ENCODE measurements at places on chromosomes 6 and 20.

DNA sequence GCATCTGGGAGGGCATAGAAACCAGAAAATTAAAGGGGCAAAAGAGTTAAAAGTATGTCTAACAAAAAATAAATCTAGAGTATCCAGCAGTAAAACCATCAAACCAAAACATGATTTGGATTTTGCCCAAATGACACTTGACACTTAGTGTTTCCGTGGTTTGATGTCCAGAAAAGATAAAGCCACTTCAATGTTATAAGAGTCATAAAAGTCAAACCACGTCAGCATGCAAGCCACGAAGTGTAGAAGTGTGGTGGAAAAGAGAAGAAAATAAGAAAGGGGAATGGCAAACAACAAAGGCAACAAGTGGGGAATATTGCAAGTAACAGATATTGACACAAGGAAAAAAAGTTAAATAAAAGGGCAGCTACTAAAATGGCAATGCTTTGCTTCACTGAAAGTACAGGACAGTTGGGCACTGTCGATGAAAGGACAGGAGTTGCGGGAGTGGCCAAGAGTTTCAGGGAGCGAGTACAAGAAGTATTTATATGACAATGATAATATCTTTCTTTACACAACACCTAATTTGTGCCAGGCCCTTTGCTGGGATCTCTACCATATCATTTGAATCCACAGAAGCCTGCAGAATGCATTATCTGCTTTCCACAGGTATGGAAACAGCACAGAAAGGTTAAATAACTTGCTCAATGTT lies 6.3 kb upstream of the HDDC2 start:
- no peak for DNase-seq

GRCh38 chr6:76435174-76435573 lies 362.7 kb upstream of the IMPG1 start:
- DNase-seq = no peak

DNA sequence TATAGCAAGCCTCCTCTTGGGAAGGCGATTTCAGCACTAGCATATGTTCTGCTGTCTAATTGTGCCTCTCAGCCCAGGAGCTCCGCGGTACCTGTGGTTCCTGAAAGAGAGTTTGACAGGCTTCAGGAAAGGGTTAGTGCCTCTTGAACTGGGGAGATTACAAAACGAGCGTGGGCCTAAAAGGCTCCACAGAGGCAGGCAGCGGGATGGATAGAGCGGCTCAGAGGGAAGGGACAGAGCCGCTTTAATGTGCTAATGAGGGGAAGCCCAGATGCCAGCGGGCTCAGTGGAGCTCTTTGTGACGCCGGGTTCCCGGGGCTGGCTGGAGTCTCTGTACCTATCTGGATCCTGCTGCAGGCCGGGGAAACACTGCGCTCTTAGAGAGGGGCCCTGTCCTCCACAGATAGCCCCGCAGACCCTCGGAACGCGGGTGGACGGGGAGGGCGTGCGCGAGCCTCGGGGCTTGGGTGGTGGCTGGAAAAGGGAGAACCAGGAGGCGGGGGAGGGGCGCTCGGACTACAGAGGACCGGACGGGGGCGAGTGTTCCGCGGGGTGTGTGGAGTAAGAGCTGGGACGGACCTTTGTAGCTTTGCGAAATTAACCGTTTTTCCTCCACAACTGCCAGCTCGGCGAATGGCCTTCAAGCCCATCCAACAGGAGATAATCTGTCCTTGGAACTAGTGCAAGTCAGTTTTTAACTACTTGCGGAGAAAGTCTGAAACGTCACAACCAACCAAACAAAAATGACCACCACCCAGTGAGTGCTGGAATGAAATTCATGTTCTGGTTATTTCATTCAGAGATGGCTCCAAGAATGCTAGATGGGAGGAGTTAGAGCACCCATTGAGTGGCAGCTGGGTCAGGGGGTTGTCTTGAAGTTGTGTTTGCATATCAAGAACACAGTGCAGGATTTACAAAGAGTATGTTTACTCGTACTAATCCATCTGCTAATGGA lies 13.0 kb downstream of the SLC35F1 start:
- DNase-seq = no peak

- peak; percentile 48 for DNase-seq
Measured at GRCh38 chr6:147285087-147285855, 81.1 kb downstream of the STXBP5 start.

DNA sequence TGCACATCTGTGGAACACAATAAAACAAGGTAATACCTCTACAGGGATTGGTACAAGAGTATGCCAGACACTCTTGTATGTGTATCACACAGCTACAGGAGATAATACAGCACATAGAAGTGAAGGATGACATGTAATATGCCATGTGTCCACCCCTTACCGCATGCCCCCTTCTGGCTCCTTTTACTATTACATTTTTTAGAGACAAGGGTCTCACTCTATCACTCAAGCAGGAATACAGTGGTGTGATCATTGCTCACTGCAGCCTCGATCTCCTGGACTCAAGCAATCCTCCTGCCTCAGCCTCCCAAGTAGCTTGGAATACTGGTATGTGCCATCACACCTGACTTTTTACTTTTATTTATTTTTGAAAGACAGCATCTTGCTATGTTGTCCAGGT lies 4.2 kb upstream of the NCR3 start:
- DNase-seq = no peak

GRCh38 chr6:14459315-14459714 lies 341.7 kb downstream of the CD83 start:
- no peak for DNase-seq

DNA sequence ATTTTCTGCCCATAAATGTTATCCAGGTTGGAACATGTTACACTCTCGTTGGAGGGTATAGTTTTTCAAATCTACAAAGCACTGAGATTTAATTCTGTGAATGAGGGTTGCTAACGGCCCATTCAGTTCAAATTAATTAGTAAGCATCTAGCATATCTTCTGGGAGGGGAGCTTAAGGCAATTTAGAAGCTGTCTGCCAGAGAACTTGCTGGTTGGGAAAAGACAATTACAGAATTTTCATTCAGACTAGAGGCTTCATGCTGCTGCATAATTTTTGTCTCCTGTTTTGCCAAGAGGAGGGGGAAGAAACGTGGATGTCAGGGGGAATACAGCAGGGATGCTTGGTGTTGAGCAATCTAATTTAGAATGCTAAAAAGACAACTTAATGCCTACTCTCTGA lies 268.3 kb upstream of the FAM83B start:
- no peak for DNase-seq

GRCh38 chr6:129893640-129894039 lies 32.5 kb upstream of the TMEM244 start:
- no peak for DNase-seq

DNA sequence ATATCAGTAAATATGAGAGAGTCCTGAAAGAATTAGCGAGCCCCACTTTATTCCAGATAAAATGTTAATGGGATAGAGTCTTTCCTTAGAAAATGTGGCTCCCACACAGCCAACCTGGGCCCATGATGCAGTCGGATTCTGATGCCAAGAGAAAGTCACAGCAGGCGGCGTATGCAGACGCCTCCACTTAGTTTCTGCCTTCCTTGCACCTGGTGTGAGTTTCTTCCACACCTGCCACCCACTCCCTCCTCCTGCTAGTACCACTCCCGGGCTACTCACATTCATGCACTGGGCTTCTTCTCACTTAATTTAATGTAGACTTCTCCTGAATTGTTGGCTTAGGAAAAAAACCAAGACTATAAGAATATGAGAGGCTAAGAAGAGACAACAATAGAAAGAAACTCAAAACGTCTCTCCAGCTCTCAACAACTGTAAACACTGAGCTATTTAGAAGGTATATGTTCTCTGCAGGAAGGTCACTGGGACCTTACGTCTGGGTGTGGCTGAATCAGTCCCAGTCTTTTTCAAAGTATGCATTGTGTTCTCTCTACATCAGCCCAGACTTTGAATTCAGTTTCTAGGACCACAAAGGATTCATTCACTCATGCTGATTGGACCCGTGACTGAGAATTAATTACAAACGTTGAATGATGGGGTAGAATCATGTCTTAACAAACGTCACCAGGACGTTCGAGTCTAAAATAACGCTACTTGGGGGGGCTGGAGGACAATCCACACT lies 70.4 kb downstream of the GCNT2 start:
- no peak for DNase-seq

GRCh38 chr20:57153238-57153905 lies 113.1 kb downstream of the BMP7 start:
- DNase-seq = no peak

GRCh38 chr6:142359271-142359960 lies 57.6 kb downstream of the ADGRG6 start:
- no peak for DNase-seq

DNA sequence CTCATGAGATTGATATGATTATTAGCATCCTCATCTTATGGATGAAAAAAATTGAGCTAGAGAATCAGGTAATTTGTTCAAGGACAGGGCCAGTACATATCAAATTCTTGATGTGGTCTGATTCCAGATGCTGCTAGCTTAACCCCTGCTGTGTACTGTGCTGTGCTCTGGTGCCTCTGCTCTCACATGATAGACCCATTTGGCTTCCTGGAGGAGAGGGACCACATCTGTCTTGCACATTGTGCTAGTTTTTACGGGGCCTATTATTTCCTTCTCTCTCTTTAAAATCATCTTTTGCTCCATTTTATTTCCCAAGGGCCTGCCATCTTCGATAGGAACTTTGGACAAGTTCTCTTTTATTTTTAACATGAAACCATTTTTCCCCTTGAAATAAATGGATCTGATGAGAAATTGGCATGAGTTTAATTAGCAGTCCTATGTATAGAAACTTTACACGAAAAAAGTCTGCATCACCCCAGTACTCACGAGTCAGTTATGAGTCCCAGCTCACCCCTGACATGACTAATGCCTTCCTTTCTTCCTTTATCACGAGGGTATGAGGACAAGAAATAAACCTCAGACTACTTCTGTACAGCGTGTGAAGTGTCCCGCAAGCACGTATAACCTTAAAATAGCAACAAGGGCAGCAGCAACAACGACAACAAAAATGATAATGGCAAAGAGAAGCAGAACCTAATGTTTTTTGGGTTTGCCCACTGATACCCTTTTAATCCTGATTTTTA lies 26.5 kb downstream of the CD109 start:
- no peak for DNase-seq

DNA sequence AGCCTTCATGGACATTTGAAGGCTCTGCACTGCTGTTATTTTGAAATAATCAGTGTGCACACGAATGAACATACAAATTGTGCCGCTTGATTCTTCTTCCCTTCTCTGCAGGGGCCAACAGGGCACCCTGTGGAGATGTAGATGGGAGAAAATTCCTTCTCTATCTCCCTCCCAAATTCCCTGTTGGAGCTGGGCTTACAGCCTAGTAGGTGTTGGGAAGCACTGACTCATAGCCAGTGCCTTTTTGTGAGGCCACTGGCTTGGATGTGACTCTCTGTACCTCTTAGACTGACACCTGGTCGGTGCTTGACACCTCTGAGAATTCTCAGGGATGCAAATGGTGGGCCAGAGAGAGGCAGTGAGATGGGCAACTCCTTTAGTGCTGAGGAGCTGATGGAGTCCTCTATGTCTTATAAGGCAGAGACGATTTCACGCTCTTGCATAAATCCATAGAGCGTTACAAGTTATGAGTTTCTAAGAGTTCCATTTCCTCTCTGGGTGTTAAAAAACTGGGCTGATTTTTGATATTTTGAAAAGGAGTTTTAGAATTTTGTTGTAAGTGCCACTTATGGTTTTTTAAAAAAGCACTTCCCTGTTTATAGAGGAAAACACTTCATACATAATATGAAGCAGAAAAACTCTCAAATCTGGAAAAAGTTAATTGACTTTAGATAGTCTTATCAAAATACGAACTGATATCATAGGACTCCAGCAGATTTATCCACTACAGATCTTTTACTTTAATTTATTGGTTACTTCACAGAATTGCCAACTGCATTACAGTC lies 89.8 kb upstream of the MAP3K7 start:
- no peak for DNase-seq

GRCh38 chr6:14881398-14881797 lies 364.5 kb upstream of the JARID2 start:
- DNase-seq = no peak
